Stimulated activated CD8-positive, alpha-beta memory T cell treated with anti-CD3 and anti-CD28 coated beads, Interleukin-15, amount 100 ng/mL, for 24 hours (primary cell): ENCODE measurements at places on chromosomes 4 and X.

DNA sequence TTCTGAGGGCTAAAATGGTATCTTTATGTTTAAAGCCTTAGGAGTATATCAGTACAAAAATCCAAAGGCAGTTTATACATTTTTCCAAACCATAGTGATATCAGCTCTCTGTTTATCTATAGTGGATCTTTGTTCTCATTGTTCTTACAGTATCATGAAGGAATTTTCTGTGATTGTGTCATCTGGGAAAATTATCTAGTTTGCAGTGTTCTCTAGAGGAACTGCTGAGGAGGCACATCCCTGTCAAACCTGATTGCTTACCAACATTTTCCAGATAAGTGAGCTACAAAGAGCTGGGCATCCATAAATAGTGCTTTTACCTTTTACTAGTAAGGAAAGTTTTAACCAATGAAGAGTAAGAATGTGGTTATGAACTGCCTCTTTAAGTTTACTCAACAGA lies 44.9 kb upstream of the SLC25A31 start:
- DNase-seq = no peak

- no peak for DNase-seq
Observed at GRCh38 chr4:65071564-65071963, 598.7 kb downstream of the EPHA5 start.

DNA sequence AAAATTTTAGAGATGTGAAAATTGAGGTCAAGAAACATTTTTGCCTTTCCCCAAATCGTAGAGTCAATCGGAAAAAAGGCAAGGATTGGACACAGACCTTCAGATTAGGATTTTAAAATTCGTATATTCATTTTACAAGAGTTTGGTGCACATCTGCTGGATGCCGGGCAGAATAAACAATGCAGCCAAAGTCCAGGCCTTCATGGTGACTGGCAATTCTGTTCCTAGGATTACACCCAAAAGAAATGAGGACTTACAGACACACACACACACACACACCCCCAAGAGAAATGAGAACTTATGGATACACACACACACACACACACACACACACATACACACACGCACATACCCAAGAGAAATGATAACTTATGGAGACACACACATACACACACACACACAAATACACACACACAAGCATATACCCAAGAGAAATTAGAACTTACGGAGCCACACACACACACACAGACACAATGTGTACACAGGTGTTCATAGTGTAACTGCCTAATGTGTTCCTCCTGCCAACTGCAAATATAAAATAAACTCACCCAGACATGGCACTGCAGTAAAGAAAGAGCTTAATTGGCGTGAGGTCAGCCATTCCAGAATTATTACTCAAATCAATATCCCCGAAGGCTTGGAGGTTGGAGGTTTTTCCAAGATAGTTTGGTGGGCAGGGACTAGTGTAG lies 165.7 kb upstream of the STS start:
- DNase-seq = no peak

- DNase-seq = no peak
Observed at GRCh38 chr4:183816077-183816476, 89.0 kb upstream of the STOX2 start.

DNA sequence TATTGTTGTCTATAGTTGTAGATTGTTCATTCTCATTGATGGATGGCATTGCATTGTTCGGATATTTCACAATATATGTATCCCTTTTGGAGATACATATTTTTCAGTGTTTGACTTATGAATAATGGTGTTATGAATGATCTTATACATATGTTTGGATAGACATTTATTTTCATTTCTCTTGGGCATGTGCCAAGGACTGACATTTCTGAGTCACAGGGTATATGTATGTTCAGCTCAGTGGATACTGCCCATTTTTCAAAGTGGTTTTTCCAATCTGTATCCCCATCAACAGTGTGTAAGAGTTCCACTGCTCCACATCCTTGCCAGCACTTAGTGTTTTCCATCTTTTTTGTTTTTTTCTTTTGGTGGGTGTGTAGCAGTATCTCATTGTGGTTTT lies 45.0 kb upstream of the RAB40AL start:
- no peak for DNase-seq

- DNase-seq = no peak
Observed at GRCh38 chr4:66921433-66921832, 623.9 kb downstream of the CENPC start.

DNA sequence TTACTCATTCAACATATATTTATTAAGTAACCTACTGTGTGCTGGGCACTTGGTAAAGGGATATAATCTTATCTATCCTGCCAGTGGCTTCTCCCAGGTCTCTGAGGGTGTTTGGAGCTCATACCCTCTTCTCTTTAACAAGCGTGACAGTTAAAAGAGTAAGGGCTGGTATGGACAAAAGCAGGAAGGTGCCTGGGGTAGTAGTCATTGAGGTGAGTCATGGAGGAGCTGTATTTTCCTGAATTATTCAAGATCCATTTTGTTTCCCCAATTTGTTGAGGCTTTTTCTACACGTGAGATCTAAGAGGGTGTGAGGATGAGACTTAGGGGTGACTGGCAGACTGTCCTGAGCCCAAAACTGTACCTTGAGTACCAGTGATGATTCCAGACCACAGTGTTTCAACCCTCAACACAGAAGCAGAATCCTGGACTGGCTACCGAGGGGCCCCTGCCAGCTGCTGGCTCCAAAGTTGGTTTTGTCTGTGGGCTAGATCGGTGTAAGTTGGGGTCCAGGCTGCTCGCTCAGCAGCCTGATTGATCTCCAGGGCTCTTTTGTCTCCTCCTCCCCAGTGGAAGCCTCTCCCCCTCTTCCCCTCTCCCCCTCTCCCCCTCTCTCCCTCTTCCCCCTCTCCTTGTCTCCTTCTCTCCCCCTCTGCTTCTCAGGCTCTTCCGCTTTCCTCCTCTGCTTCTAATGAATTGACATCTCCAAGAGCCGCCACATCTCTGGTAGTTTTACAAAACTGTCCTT lies at the start of gene DRP2:
TSS of gene DRP2 (plus strand) at position 671 of the 748 bp plus-strand sequence. CDS start 11,862 bp downstream, outside the sequence.
- DNase-seq = no peak

GRCh38 chrX:39117101-39117500 lies 315.8 kb downstream of the MID1IP1 start:
- no peak for DNase-seq
